H54 (cell line): ENCODE measurements at places on chromosomes 4 and X.
A peak's percentile ranks its signal among the peaks of the same experiment; 100 is the strongest.

DNA sequence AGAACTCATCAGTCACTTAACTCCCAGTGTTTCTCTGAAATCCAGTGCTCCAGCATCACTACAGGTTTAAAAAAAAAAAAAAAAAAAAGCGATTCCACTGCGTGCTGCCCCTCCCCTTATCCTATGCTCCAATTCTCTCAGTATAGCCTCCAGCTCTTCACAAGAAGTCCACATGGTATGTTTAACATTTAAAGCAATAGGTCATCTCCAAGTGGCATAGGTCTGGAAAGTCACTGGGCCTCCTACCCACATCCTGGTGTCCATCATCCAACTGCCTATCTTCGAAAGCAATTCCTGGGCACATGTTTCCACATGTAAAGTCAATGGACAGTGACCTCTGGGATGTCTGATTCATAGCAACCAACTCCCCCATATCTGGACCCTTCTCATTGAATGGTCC is 66.5 kb upstream of the MAP3K15 start:
- no peak for DNase-seq

- no peak for DNase-seq
Measured at GRCh38 chrX:34877436-34877835, 65.2 kb upstream of the FAM47B start.

- DNase-seq = peak; percentile 12
Measured at GRCh38 chrX:74383611-74384010, 37.7 kb upstream of the SLC16A2 start.

- DNase-seq = no peak
Measured at GRCh38 chr4:183596067-183596757, 62.8 kb downstream of the RWDD4 start.

DNA sequence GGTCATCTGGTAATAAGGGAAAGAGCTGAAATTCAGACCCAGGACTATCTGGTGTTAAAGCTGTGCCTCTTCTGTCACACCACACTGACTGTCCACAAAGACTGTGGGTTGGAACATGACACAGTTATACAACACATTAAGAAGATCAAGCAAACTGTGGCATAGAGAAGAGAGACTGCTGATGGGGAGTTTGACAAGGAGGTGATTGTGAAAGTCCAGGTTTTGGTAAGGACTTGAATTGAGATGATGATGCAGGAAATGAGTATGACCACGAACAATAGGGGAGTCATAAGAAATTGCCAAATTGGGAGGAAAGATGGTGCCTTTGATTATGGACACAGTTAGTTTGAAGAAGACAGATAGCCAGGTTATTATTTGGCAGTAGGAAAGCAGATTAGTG is 163.4 kb downstream of the PDGFRA start:
- DNase-seq = no peak

GRCh38 chr4:100986360-100986868 is 360.9 kb downstream of the PPP3CA start:
- no peak for DNase-seq

DNA sequence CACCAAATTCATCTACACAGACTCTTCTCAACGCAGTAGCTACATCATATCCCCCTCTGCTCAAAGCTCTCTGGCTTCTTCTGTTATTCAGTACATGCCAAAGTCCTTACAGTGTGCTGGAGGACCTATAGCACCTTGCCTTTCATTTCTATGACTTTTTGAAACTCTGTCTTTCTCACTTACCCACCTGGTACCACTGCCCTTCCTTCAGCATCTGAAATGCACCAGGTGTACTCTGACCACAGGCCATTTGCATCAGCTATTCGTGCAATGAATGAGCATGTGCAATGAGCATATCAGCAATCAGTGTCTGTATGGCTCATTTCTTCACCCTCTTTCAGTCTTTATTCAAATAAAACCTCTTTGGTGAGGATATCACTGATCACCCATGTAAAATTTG is 399.9 kb downstream of the RAB28 start:
- no peak for DNase-seq

DNA sequence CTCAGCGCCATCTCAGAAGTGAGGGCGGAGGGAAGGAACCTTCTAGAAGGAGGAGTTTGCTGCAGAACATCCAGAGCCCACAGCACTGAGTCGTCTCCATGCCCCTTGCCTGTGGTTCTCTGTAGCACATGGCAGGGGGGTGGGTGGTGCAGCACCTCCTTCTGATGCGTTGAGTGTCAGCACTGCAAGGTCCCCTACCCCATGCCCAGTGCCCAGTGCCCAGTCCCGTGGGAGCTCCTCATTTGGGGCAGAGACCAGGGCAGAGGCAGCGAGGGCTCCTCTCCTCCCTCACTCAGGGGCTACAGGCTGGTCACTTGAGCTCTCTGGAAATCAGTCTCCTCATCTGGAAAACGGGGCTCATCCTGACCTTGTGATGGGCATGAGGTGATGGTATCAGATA is 78.1 kb downstream of the HTRA3 start:
- DNase-seq = no peak

- DNase-seq = no peak
Measured at GRCh38 chrX:118345045-118345463, 852 bp upstream of the WDR44 start.
